HFFc6 (cell line): ENCODE measurements at places on chromosomes 2 and 18. TPM values are rescaled to one million over a fixed set of nuclear protein-coding genes. Genes with fewer than 3 reads are reported as not detected.

IL36A gene
- not detected in 3 replicates for total RNA-seq

LOXHD1 gene
- not detected in 3 replicates for total RNA-seq

CYB5A gene
- total RNA-seq: 64.9 to 82.8 TPM (median 72.8 TPM) in 3 replicates

PHLPP1 gene
- total RNA-seq: 3.9 and 4.6 TPM in 2 replicates

FBLN7 gene
- total RNA-seq: 2.3 to 5.7 TPM (median 2.4 TPM) in 3 replicates

ELOA2 gene
- not detected in 3 replicates for total RNA-seq

DNA sequence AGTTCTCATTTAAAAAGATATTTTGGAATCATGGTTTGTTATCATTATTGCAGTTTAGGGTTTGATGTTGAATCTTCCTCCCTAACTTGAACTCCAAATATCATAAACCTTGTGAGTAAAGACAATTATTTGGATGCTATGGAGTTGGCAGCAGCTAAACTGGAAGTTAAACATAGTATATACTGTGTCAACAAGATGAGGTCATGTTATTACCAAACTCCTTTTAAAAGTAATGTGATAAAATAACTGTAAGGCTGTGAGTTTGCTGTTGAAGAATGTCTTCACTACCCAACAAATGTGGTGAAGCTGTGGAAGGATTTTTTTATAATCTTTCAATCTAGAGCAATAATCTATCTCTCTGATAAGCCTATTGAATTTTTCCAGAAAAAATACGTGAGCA is 16.0 kb downstream of the DNAH6 start:
- H3K4me3 ChIP-seq: no peak overlapping the region
- H3K4me1 ChIP-seq: no peaks in the 10 kb centered on the region
- no peaks in the 10 kb centered on the region for H3K36me3 ChIP-seq
- H3K27ac ChIP-seq: no peak overlapping the region
- no peak for DNase-seq

DNA sequence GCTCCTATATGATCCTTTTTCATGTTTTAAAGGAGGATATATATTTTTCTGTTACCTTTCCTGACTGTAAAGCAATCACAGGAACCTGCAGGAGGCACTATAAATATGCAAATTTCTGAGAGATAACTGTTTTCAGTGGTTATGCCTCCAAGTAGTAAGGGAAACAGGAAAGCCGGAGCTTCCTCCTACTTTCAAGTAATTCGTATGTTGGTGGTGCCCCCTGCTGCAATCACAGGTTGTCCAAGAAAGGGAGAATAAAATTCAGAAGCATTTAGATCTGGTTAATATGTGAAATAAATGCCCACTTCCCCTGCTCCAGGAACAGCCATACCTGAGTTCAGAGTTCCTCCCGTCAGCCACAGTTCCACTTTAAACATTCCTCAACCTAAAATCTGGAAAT is 12.0 kb upstream of the BCL11A start:
- no peaks in the 10 kb centered on the region for H3K4me1 ChIP-seq
- H3K27me3 ChIP-seq: peaks cover 15% of the 10 kb centered on the region
- DNase-seq: no peak
- H3K36me3 ChIP-seq: no peaks in the 10 kb centered on the region
- H3K4me3 ChIP-seq: no peak overlapping the region

DNA sequence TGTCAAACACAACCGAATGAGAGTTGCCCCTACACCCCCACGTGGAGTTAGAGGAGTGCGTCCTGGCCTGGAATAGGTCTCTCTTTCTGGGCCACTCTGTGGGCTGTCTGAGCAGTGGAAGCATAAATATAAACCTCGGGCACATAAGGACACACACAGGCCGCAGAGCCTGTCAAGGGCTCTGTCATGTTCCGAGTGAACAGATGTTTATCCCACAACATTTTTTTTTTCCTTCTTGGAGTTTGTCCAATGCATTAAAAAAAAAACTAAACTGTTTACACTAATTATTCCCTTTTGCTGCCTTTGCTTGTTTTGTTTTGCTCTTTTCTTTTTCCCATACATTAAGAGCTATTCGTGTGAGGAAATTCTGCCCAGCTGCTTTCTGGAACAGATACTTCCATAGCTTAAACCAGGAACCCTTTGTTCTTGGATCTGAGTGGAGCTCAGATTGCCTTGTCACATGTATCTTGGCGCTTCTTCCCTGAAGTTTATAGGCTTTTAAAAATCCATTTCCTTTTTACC is 228.3 kb upstream of the FOSL2 start:
- peak overlapping the region; percentile 31 for H3K4me3 ChIP-seq
- peak overlapping the region; percentile 26 for H3K27ac ChIP-seq
- no peak for DNase-seq
- peaks cover 64% of the 10 kb centered on the region for H3K4me1 ChIP-seq
- H3K36me3 ChIP-seq: peaks cover 6% of the 10 kb centered on the region
- H3K27me3 ChIP-seq: no peaks in the 10 kb centered on the region

- H3K27me3 ChIP-seq: peaks cover 12% of the 10 kb centered on the region
- H3K4me1 ChIP-seq: no peaks in the 10 kb centered on the region
- no peak overlapping the region for H3K27ac ChIP-seq
- no peak for DNase-seq
- H3K36me3 ChIP-seq: no peaks in the 10 kb centered on the region
Measured at GRCh38 chr2:42768706-42769256, 4.8 kb upstream of the OXER1 start.

DNA sequence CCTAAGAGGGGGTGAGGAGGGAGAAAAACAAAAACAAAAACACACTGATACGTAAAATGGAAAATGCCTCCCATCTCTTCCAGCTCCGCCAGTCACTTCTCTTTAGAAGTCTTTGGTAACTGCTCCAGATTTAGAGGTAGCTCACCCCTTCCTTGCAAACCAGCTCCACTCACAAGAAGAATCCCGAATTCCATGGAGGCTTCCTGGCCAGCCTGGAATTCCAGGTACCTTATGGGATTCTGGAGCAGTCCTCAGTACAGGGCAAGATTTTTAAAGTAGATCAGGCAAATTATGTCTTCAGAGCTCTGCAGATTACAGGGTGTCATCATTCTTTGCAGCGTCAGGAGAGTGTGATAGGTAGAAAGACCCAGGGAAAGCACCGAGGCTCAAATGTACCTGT is 4.8 kb downstream of the STON1 start:
- no peak for DNase-seq
- no peaks in the 10 kb centered on the region for H3K36me3 ChIP-seq

DNA sequence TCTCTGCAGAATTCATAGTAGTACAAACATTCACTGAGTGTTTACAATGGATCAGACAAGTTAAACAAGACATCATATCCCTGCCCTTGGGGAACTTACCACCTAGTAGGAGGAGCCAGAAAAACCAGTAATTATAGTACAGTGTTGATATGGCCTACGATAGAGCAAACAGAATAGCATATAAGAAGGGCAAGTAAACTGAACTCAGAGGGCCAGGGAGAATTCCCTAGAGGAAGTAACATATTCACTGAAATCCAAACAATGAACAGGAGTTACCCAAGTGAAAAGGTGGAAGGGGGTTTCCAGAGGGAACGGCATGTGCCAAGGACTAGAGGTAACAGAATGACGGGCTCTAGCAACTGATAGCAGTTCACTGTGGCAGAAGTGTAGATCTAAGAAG is 34.1 kb downstream of the NHEJ1 start:
- no peaks in the 10 kb centered on the region; the same call in 1 of the 2 replicates for H3K27me3 ChIP-seq
- H3K4me1 ChIP-seq: peaks cover 31% of the 10 kb centered on the region
- no peak overlapping the region for H3K4me3 ChIP-seq
- H3K36me3 ChIP-seq: no peaks in the 10 kb centered on the region
- DNase-seq: no peak

GRCh38 chr2:101200676-101201075 is 49.5 kb upstream of the TBC1D8 start:
- DNase-seq: no peak
- H3K4me1 ChIP-seq: peaks cover 30% of the 10 kb centered on the region
- H3K27ac ChIP-seq: no peak overlapping the region
- H3K27me3 ChIP-seq: peaks cover 2% of the 10 kb centered on the region; the same call in 1 of the 2 replicates

- DNase-seq: no peak
- H3K36me3 ChIP-seq: peaks cover 5% of the 10 kb centered on the region; the same call in 1 of the 2 replicates
- H3K4me1 ChIP-seq: no peaks in the 10 kb centered on the region
- peaks cover 31% of the 10 kb centered on the region for H3K27me3 ChIP-seq
- no peak overlapping the region for H3K4me3 ChIP-seq
Measured at GRCh38 chr2:38499548-38500282, 103.0 kb downstream of the HNRNPLL start.

GRCh38 chr2:170313992-170314348 is 136.0 kb downstream of the MYO3B start:
- H3K27me3 ChIP-seq: no peaks in the 10 kb centered on the region
- DNase-seq: no peak
- H3K4me3 ChIP-seq: no peak overlapping the region
- no peak overlapping the region for H3K27ac ChIP-seq
- H3K36me3 ChIP-seq: no peaks in the 10 kb centered on the region

GRCh38 chr2:74221091-74221490 is 22.7 kb downstream of the MTHFD2 start:
- peaks cover 10% of the 10 kb centered on the region for H3K4me1 ChIP-seq
- no peak overlapping the region for H3K4me3 ChIP-seq
- H3K27ac ChIP-seq: no peak overlapping the region
- peaks cover 4% of the 10 kb centered on the region; the same call in 1 of the 2 replicates for H3K27me3 ChIP-seq

DNA sequence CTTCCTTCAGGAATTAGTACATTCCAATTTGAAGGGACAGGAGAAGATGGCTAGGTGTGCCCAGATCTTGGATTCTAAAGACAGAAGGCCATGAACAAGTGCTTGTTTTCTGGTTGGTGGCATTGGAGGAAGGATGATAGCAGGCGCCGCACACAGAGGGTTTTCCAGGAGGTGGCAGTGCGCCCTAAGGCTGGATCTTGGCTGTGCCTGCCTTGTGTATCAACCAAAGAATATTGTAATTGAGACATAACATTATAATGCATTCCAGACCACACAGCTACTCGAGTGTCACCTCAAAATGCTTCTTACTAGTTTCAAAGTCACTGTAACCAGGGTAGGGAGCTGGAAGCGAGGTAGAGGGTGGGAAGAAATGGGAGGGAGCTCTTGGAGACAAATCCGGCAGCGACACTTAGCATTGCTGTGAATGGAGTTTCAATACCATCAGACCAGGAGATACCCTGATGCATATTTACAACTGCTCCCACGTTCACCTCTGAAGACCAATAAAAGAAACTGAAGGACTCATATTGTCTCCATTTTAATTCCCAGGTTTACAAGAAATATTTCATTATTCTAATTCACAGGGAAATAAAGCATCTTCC is 42.5 kb downstream of the CPO start:
- peaks cover 7% of the 10 kb centered on the region for H3K27me3 ChIP-seq
- DNase-seq: peak; percentile 59
- H3K4me1 ChIP-seq: peaks cover 36% of the 10 kb centered on the region
- no peak overlapping the region for H3K4me3 ChIP-seq
